KBM-7 (cell line): ENCODE measurements at places on chromosomes 7 and 10.

DNA sequence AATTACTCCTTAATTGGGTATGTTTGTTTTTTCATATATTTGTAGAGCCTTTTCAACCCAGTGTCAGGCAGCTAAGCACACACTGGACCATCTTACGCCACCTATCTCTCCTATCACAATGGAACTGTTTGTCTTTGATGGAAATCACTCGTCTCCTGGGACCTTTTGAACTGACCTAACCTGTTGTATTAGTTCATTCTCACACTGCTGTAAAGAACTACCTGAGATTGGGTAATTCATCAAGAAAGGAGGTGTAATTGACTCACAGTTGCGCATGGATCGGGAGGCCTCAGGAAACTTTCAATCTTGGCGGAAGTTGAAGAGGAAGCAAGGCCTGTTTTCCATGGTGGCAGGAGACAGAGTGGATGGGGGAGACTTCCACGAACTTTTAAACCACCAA, 182.0 kb downstream of the TCERG1L start:
- DNase-seq: no peak

DNA sequence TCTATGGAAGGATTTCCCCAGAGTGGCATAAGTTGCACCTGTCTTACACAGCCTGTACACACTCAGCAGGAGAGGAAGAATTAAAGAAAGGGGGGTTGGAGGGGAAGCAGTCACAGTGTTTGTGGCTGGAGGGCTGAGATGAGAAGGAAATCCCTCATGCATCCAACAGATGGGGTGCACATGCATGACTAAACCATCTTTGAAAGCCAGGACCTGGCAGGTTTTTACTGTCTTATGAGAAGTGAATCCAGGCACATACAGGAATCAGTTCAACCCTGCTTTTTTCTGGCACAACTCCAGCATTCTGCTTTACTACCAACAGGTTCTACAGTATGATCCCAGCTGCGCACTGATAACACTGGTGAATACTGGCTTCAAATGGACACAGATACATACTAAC, 107.7 kb downstream of the CACNA2D1 start:
- peak; percentile 14 for DNase-seq

- peak; percentile 33 for DNase-seq
Observed at GRCh38 chr10:35225204-35225603, 98.6 kb downstream of the CREM start.

- DNase-seq: no peak
Observed at GRCh38 chr7:35604595-35604994, 90.3 kb downstream of the HERPUD2 start.

- DNase-seq: no peak
Observed at GRCh38 chr10:64379898-64380297, 858.7 kb downstream of the REEP3 start.

GRCh38 chr7:38840736-38841460, 68.1 kb downstream of the VPS41 start:
- no peak for DNase-seq

- DNase-seq: no peak
Observed at GRCh38 chr7:98729121-98729520, 112.0 kb downstream of the NPTX2 start.

GRCh38 chr7:92955081-92955480, 118.7 kb upstream of the CDK6 start:
- DNase-seq: no peak

DNA sequence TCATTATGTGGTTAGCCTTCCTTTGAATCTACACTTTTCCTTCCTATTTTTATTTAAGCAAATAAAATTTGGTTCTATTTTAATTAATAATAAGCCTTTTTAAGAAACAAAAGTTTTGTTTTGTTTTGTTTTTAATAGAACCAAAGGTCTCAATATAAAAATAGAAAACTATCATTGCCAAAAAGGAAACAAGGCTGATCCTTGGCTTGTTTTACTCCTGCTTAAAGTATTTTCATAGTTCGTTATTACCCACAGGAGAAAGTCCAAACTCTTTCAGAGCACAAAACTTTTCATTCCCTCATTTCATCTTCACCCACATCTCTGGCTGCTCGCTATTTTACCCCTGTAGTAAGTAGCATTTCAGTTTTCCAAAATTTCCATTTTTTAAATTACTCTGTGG, 374.8 kb downstream of the SEMA3D start:
- no peak for DNase-seq

GRCh38 chr10:86992456-86992855, 24.2 kb downstream of the ADIRF start:
- no peak for DNase-seq

DNA sequence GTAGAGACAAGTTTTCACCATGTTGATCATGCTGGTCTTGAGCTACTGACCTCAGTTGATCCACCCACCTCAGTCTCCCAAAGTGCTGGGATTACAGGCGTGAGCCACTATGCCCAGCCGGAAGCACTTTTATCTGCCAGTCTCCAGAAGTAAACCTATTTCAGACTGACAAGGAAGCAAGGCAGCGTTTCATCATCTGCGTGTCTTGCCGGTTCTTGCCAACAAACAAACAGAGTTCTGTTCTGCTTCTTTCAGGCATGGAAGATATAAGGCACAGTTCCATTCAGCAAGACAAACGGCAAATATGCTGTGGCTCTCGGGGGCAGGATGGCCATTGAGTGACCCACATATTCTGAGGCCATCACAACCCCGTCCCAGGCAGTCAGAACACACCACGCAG, 15.5 kb upstream of the LARP4B start:
- no peak for DNase-seq

DNA sequence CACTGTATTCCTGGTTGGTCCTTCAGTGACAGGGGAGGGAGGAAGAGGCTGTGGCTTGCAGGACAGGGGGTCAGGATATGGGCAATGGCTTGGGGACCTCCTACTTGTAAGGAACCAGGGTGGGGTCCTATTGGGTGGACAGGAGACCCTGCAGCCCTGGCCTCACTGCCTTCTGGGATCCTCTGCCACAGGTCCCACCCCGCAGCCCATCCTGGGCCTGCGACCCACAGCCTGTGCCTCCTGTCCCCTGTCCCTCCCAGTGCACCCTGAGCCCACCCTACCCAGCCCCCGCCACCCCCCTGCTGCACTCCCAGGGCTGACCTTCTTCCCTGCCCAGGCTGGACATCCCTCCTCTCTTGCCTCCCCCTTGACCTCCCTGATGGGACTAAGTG, 58.7 kb upstream of the MYL10 start:
- DNase-seq: no peak

- no peak for DNase-seq
Observed at GRCh38 chr7:40796723-40797122, 661.9 kb downstream of the SUGCT start.

DNA sequence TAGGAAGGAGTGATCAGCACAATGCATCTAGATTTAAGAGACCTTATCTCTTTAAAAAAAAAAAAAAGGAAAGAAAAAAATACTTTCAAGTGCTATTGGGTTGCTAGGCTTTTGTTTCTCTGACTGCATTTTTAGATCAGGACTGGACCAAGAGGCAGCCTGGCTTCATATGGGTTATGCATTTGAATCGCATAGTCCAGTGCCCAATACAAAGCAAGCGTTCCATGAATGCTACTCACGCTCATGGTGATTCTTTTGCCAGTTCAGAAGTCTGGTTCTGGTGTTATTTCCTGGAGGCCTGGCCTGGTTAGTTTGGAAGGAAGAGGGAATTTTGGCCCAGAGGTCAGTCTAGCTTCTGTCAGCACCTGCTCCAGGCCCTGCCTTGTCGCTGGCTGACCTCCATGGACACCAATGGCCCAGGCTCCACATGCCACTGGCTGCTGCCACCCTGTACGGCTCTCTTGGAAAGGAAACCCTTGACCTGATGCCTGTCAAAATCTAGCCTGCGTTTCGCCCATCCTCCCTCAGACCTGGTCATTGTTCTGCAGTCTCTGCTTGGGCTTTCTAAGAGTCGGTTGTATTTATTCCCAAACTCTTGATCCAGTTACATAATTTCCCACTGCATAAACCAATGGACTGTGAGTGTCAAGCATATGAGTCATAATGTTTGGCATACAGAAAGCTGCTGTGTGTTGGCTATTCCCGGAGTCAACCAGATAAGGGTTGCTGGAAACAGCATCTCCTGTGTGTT, 74.3 kb upstream of the MKX start:
- DNase-seq: no peak

GRCh38 chr10:131099028-131099726, 212.3 kb downstream of the TCERG1L start:
- DNase-seq: no peak

- DNase-seq: no peak
Observed at GRCh38 chr7:118938845-118939244, 714.3 kb downstream of the ANKRD7 start.
